T-helper 17 cell (primary cell): ENCODE measurements at places on chromosomes 5 and 9.
A peak's percentile ranks its signal among the peaks of the same experiment; 100 is the strongest.

DNA sequence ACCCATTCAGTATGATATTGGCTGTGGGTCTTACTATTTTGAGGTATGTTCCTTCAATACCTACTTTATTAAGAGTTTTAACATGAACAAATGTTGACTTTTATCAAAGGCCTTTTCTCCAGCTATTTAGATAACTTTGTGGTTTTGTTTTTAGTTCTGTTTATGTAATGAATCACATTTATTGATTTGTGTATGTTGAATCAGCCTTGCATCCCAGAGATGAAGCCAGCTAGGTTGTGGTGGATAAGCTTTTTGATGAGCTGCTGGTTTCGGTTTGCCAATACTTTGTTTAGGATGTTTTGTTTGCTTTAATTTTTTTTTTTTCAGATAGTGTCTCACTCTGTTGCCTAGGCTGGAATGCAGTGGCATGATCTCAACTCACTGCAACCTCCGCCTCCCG, 609.0 kb upstream of the COX7C start:
- no peak for DNase-seq

GRCh38 chr5:758698-759053, 25.9 kb downstream of the ZDHHC11B start:
- no peak for DNase-seq

DNA sequence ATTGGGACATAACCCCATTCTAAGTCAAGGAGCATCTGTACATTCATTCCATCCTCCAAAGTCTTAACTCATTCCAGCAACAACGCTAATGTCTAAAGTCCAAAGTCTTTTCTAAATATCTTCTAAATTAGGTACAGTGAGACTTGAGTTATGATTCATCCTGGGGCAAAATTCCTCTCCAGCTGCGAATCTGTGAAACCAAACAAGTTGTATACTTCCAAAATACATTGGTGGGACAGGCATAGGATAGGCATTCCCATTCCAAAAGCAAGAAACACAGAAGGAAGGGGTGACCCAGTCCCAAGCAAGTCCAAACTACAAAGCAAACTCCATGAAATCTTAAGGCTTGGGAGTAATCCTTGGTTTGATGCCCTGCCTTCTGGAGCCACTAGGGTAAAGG, 97.6 kb upstream of the FANCC start:
- no peak for DNase-seq

DNA sequence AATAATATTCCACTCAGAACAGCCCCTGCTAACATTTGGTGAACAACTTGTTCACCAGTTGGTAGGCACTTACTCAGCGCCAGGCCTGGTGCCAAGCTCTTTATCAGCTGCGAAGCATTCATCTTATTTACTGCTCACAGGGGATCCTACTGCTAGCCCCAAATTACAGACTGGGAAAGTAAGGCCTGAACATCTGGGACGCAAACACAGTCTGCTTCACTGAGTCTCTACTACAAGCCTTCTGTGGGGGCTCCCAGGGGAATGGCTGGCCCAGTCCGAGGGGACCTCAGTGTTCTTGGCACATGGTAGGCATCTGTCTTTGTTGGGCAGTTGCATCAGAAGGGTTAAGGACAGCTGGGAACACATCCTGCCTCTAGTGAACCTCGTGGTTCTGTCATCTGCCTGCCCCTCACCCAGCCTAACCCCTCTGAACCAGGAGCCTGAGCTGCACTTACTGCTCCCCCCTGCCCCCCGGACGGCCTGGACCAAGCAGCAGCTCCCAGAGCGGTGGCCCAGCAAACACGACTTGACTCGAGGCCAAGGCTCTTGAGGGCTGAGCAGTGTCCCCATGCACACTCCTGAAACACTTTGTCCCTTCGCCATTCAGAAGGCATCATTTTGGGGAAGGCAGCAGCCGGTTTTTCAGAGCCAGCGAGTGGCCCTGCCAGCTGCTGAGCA, at the start of gene PHYHD1:
Gene PHYHD1 (plus strand): TSS at position 602 of the 678 bp plus-strand sequence. CDS start 1,342 bp downstream, outside the sequence.
- no peak for DNase-seq

DNA sequence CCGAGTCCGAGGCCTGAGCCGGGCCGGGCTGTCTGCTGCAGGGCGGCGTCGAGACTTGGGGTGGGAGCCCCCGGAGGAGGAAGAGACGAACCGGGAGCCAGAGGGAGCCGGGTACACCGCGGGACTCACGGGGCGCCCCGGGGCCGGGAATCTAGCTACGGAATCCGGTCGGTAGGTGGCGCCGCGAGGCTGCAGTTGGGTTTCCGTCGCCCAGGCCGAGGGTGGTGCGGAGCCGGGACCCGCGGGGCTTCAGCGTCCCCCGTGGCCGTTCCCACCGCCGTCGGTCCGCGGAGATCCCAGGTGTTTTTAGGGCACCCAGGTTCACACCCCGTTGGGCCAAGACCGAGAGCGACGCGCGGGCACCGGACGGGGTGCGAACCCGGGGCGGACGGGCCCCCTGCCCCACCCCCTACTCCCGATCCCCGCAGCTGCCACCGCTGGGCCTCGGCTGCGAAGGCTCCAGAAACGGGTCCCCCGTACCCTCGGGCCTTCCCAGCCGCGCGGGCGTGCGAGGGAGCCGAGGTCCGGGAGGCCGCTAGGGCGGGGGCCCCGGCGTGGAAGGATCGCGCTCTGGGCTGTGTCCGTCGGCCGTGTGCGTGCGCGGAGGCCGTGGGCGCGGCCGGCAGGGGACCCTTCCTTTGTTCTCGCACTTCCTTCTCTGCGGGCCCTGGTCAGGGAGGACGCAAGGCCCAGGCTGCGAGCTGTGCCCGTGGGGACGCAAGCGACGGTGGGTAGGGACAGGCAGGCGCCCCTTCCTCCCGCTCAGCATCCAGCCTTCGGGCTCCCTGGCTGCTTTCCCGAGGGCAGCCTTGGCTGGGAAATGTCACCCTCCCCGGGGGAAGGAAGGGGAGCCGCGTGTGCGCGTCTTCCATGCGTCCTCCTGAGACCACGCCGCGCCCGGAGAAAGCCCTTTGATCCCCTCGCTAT, 146.6 kb downstream of the GAPVD1 start:
- peak; percentile 52 for DNase-seq
